ENCODE measurements at places on chromosomes 6 and 20.

- no peak for DNase-seq
Measured at GRCh38 chr6:38350942-38351341, 288.8 kb downstream of the BTBD9 start.

DNA sequence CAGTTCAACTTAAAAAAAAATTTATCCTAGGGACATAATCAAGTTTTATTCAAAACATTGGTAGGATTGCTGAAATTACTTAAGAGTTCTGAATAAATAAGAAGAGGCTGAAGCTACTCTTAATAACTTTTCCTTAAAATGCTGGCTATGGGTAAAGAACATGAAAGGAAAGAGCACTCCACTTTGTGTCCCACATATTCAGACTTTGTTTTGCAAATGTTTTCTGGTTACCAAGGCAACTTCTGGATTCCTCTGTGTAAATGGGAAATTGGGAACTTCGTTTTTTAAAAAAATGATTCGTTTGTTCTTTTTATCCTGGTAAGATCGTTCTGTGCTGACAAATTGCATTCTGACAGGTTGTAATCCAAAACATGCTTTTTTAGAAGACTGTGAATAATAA lies 115.0 kb downstream of the KIF6 start:
- no peak for DNase-seq

DNA sequence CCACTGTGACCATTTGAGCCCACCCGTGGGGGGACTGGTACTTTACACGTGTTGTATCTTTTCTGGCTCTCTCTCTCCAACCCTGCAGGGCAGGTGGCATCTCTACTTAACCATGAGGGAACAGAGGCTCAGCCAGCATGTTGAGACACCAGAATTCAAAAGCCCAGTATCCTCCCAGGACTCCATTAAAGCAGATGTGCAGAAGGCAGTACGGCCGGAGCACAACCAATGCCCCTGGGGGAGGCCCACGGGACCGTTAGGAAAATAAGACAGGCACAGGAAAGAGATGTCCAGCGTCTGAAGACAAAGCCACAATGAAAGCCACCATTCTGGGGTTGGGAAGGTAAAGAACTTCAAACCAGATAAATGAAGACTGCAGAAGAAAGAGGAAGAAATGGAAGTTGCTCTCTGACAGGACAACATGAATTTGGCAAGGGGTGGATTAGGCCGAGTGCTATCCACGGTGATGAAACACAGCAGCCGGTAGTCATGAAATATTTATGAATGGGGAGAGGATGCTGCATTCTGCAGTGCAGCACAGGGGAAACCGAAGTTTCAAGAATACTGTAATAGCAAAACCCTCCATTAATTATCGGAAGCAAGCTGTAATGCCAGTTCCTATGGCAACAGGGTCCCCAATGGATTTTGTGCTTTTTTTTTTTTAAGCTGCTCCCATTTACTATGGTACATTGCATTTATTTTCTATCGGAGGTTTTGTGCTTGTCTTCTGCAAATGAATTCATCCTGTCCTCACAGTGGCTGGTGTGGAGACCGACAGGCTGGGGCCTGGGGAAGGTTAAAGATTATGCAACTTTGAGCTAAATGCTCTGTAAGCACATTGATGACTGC lies 179.4 kb downstream of the NRN1 start:
- no peak for DNase-seq

DNA sequence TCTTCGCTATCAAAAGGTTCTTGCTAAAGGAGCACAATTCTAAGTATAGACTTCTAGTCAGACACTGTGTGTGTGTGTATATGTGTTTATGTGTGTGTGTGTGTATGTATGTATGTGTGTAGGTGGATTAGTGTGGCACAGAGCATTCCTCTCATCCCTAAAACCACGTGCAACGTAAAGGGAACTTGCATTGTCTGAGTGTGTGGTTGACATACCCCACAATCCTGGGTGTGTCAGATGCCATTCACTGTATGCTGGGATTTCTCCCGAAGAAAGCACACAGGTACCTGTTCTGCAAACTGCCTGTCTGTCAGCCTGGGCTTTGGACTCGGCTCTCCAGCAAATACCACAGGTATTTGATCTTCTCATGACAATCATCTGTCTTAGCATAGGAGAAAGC lies 42.3 kb upstream of the TBC1D7 start:
- no peak for DNase-seq

DNA sequence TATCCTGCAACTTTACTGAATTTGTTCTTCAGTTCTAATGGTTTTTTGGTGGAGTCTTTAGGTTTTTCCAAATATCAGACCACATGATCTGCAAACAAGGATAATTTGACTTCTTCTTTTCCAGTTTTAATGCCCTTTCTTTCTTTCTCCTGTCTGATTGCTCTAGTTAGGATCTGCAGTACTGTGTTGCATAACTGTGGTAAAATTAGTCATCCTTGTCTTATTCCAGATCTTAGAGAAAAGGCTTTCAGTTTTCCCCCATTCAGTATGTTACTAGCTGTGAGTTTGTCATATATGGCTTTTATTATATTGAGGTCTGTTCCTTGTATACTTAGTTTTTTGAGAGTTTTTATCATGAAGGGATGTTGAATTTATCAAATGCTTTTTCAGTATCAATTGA lies 4.3 kb downstream of the MICA start:
- DNase-seq, result no peak

GRCh38 chr6:142624978-142625715 lies 319.8 kb downstream of the HIVEP2 start:
- DNase-seq, result no peak
